GDM1 (cell line): ENCODE measurements at places on chromosomes 7 and 10.

DNA sequence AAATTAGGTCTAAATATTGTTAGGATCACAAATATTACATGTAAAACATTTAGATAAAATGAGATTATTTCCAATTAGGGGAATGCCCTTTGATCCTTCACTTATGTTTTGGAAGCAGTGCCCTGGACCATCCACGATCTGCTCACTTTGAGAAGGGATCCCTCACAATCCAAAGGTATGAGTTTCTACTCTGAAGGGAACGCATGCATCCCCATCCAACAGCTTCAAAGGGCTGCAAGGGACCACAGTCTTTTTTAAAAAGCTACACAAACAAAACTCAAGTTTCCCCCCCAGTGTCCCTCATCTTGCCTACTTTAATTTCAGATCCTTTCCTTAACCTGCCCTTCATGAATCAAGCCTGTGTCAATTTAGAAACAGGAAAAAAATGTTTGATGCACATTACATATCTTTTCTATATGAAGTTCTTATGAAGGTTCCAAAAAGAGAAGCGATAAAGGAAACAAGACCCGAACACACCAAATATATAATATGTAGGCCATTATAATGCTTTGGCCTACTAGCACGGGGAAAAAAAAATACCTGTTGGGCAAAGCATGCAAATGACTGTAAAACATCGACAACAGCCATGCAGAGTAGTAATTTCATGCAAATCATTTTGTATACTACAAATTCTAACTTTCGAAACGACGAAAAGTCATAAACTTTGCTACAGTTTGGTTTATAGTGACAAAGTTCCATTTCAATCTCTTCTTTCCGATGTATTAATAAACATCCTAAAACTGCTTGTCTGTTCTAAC lies 2.0 kb downstream of the EIF3A start:
- DNase-seq: no peak

- DNase-seq: no peak
These were observed 453.2 kb downstream of the DPP6 start for GRCh38 chr7:154505362-154505761.

GRCh38 chr10:102096449-102096848 lies 23.7 kb downstream of the LDB1 start:
- no peak for DNase-seq

- DNase-seq: no peak
These were observed 60.8 kb downstream of the MDH2 start for GRCh38 chr7:76108540-76109233.

DNA sequence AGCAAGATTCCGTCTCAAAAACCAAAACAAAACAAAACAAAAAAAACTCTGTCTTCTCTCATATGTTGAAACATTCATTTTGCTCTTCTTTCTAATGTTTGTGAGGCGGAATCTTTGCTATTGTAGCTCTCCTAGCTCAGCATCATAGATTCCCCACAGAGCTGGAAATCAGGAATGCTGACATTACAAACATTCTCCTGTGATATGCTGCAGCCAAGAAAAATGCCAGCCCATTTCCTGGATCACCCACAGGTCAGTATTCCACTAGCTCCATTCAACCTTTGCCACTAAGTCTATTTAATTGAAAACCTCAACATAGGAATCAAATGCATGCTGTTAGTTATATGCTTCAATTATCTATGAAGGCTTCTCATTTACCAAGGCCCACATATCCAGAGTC lies 186.3 kb downstream of the IPMK start:
- no peak for DNase-seq

DNA sequence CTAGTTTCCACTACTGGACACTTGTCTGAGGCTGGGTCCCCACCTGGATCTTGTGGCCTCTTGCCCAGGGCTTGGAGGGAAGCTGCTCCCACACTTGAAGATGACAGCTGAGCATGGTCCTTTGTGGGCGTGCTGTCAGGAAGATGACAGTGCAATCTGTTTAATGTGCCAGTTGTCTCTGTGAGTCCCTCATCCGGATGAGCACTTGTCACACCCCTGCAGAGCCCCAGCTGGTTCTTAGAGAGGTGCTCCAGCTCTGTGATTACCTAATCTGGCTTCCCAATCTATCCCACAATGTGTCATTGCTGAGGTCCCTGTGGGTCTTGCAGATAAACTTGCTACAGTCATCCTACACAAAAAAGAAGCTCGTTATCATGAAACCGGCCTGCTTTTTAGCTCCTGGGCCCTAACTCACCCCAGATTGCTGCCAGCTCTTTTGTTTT lies 34.8 kb upstream of the CCSER2 start:
- no peak for DNase-seq

DNA sequence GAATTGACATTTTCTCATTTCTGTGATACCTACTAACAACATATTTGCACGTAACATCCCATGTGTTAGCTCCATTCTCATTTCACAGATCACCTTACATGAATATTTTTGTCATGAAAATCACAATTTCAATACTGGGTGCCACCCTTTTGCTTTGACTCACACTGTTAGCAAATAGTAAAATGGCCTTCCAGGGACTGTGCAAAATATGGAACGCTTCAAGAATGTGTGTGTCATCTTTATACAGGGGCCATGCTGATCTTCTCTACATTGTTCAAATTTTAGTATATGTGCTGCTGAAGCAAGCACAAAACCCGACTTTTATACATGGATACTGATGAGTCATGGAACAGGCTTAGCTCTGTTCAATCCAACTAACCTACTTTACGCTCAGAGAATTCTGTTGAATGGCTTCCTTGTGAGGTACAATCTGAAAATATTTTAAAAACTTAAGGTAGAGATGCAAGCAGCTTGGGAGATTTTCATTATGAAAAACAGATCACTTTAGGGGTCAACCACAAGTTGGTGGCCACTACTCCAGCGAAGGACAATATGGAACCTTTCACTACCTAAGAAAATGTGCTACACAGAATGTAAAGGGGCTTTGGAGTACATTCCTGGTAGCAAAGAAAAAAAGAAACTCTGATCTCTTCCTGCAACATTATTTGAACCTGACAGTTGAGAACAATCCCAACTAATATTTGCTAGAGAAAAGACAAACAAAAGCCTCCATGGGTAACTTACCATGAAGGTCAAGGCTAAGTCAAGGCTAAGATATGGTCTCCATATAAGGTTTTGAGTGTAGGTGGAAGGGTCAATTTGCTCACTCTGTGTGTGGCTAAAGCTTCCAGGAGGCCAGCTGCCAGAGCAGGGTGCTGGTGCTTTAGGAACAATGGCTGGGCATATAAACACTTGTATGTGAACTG lies 11.9 kb downstream of the ANKRD26 start:
- DNase-seq: no peak

- DNase-seq: no peak
These were observed 904.9 kb downstream of the IPMK start for GRCh38 chr10:57362811-57363210.

GRCh38 chr10:58157076-58157766 lies 110.5 kb downstream of the IPMK start:
- DNase-seq: no peak

- no peak for DNase-seq
These were observed 46.2 kb downstream of the NEURL1 start for GRCh38 chr10:103539751-103540150.

- no peak for DNase-seq
These were observed 13.9 kb downstream of the ORAI2 start for GRCh38 chr7:102447311-102447710.

DNA sequence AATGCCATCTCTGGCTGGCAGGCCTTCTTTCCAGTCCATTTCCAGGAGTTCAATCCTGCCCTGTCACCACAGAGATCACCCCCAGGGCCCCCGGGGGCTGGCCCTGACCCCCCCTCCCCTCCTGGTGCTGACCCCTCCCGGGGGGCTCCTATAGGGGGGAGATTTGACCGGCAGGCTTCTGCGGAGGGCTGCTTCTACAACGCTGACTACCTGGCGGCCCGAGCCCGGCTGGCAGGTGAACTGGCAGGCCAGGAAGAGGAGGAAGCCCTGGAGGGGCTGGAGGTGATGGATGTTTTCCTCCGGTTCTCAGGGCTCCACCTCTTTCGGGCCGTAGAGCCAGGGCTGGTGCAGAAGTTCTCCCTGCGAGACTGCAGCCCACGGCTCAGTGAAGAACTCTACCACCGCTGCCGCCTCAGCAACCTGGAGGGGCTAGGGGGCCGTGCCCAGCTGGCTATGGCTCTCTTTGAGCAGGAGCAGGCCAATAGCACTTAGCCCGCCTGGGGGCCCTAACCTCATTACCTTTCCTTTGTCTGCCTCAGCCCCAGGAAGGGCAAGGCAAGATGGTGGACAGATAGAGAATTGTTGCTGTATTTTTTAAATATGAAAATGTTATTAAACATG lies 6.0 kb downstream of the CHPF2 start:
- no peak for DNase-seq

GRCh38 chr7:123746055-123746454 lies 2.7 kb downstream of the WASL start:
- DNase-seq: no peak

DNA sequence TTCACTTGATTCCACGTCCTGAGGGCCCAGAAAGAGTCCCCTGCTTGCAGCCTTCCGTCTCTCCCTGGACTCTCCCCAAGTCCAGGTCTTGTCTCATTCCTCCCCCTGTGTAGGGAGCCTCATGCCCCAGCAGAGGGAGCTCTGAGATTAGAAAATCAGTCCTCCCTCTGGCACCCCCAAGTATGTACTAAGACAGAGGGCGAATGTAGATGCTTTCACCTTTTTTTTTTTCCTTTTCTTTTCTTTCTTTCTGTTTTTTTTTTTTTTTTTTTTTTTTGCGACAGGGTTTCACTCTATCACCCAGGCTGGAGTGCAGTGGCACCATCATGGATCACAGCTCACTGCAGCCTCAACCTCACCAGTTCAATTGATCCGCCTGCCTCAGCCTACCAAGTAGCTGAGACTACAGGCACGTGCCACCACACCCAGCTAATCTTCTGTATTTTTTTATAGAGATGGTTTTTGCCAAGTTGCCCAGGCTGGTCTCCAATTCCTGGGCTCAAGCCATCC lies 10.3 kb downstream of the SFXN3 start:
- peak; percentile 64 for DNase-seq

DNA sequence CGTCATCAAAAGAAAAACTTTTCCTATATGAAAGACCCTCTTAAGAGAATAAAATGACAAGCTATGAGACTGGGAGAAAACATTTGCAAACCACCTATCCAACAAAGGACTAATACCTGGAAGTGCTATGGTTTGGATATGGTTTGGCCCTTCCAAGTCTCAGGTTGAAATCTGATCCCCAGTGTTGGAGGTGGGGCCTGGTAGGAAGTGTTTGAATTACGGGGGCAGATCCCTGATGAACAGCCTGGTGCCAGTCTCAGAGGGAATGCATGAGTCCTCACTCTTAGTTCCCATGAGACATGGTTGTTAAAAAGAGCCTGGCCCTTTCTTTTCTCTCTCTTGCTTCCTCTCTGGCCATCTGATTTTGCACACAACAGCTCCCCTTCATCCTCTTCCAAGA lies 6.3 kb downstream of the ALDH18A1 start:
- DNase-seq: no peak

DNA sequence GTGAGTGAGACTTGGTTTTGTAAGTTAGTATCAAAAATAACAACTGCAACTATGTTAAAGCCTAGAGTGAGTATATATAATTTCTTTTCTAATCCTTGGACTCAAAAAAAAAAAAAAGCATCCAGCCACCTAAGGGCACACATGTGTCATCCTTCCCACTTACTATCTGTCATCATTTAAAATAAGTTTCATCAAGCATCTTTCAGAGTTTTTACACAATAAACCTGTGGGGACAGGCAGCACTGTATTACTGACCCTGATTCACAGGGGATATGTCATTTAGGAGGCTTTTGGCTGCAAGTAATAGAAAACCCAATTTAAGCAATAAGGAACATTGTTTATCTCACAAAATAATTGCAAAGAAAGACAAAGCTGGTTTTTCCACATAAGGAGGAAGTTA lies 32.3 kb upstream of the OSBPL3 start:
- no peak for DNase-seq
